ENCODE measurements at places on chromosomes 7 and 10.

- DNase-seq: no peak
These were observed 150.3 kb upstream of the HABP2 start for GRCh38 chr10:113402602-113403001.

DNA sequence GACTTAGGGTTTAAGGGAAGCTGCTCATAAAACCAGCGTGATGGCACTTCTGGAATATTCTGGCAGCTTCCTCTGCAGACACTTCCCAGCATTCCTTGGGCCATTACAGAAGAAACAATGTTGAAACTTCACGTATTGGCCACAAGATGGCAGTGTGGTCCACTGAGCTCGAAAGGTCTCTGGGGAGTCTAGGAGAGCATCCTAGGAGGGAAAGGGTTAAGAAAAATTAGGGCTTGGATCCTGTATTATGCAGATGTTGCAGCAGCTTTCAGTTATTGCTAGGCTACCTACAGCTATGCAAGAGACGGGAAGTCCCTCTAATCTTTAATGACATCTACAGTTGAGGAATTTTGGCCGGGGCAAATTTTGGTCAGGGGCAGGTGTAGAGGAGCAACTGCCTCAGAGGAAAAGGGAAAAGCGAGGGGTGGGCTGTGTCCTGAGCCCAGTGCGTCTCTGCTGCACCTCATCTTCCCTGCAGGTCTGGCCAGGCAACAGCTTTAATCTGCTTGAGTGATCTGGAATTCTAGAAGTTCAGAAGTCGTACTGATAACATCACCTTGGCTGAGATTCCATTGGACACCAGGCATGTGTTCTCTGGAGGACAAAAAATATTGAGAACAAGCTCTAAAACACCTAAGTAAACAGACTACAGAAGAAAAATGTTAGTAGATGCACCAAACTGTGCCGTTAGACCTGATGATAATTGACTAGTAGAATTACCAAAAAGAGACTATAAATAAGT, 220.8 kb upstream of the PRSS58 start:
- DNase-seq: peak; percentile 60

GRCh38 chr7:94874036-94874785, 33.2 kb upstream of the PPP1R9A start:
- DNase-seq: no peak

DNA sequence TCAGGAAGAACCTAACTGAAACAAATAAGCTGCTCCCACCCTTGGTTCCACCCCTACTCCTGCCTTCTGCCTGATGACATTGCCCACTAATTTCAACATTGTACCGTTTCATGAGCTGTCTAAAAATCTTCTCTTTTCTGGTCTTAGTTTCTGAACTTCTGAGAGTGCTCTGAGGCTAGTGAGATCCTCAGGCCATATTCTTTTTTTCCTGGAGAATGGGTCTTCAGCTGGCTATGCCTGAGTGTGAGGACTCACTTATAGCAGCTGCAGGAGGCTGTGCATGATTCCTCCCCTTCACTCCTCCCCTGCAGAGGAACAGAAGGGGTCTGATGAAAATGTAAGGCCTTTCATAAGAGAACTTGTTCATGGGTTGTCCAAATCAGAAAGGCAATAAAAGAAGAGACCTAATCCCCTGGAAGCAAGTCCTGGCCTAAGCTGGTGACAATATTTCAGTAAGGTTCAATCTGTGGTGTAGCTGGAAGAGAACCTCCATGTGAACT, 11.1 kb downstream of the HOXA4 start:
- no peak for DNase-seq

DNA sequence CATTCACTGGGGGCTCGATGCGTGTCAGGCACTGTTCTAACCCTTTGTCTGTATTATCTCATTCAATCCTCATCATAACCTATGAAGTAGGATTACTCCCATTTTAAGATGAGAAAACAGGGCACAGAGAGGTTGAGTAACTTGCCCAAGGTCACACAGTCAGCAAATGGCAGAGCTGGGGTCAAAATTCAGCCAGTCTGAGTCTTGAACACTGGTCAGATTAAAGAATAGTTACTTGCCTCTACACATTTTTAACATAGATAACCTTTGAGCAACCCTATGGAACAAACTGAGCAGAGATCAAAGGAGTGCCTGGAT, 27.2 kb downstream of the INSIG1 start:
- DNase-seq: no peak

DNA sequence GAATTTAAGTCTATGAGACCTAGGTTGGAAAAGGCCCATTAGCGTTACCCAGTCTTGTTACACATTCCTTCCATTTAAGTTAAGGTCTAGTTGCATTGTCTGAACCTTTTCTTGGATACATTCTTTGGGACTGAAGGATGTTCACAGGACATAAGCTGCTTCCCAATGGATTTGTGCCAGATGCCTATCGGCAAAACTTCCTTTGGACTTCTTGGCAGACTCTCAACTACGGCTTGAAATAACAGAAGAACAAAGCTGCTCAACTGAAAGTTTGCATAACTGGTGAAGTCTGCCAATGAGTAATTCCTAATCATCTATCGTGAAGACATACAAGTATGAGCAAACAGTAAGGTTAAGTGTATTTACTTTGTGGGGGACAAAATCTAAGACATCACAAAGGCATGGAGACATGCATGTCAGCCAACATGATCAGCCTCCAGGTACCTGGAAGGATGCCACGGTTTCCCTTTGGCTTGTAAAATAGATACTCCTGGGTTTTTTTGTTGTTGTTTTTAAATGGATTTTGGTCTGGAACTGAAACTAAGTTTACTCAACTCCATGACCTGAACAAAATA, 35.4 kb downstream of the MALSU1 start:
- no peak for DNase-seq

DNA sequence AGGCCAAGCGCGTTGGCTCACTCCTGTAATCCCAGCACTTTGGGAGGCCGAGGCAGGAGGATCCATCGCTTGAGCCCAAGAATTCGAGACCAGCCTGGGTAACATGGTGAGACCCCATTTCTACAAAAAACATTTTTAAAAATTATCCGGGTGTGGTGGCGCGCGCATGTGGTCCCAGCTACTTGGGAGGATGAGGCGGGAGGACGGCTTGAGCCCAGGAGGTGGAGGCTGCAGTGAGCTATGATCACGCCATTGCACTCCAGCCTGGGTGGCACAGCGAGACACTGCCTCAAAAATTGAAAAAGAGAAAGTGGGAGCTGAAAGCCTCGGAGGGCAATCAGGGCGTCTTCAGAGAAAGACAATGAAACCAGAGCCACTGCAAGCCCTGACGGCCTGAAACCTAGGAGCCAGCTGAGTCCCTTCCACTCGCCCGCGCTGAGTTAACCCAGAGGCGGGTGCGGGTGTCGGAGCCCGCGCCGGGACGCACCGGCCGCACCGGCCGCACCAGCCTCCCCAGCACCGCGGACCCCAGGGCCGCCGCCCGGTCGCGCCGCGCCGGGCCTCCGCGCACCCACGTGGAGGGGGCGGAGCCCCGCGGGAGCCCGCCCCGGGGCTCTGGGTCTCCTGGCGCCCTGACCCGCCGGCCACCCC, 22.4 kb downstream of the ZFAND2A start:
- peak; percentile 20 for DNase-seq

- no peak for DNase-seq
These were observed 502.0 kb upstream of the CELF2 start for GRCh38 chr10:10515479-10516204.

DNA sequence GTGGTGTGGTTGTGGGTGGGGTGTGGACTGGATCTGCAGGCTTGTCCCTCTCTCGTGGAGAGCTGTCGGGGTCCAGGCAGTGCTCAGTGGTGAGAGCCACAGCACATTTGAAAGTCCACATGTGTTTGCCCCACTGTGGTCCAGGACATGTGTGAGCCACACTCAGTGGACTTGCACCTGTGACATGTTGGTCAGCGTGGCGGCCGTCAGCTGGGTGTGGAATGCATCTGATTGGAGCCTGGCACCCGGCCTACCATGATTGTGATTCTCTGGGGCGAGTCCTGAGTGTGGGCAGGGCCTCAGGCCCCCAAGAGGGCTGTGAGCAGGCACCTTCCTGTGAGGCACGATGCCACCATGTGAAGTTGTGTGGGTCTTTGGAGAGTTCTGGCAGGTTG, 77.9 kb downstream of the DNAJB6 start:
- DNase-seq: no peak
